ENCODE measurements at places on chromosomes 4 and X.

DNA sequence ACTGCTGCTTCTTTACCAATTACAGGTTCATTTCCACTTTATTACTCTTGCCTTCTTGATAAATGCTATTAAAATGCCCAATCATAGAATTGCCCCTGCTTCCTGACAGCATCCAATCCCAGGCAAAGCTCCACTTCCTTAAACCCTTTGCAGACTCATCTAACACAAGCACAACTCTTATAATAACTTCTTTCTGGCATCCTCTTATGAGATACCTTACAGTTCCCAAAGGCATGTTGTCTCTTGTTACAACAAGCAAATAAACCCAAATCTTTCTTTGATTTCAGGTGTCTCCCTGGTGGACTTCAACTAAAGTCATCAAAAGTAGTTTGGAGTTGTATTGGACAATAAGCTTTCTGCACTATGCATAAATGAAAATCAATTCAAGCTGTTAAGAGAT, 22.5 kb upstream of the ADH7 start:
- no peak for DNase-seq

GRCh38 chr4:126553248-126553647, 1079.5 kb upstream of the INTU start:
- DNase-seq: no peak

- DNase-seq: no peak
These were observed 9.1 kb upstream of the FGFR3 start for GRCh38 chr4:1783970-1784369.

DNA sequence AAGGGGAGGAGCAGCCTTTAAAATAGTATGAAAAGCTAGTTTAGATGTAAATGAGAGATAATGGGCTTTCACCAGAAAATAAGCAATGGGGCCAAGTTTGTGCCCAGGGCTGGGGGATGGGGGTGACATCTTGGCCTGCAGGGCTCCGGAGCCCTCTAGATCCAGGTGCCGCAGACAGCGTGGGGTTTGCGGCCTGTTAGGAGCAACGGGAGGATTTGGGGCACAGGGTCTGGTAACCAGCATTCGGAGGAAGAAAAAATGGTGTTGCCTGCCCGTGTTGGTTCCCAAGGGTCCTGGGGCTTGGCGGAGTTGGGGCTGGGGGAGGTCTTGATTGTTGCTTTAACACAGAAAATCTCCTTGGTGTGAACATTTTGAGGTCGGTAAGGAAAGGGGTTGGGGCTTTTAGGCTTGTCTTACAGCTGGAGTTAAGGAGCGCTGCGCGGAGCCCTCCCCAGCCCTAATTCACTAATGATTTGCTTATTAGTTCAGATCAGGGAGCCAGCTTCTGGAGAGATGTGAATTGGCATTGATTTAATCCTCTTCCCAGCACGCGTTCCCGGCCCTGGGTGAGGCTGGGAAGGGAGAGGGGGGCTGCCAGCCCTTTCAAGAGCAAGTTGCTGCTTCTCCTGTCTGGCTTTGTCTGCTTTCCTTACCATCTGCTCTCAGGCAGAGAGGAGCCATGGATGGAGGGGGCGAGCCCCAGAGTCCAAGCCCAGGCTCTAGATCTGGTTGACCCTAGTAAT, 443.4 kb downstream of the BCOR start:
- no peak for DNase-seq

DNA sequence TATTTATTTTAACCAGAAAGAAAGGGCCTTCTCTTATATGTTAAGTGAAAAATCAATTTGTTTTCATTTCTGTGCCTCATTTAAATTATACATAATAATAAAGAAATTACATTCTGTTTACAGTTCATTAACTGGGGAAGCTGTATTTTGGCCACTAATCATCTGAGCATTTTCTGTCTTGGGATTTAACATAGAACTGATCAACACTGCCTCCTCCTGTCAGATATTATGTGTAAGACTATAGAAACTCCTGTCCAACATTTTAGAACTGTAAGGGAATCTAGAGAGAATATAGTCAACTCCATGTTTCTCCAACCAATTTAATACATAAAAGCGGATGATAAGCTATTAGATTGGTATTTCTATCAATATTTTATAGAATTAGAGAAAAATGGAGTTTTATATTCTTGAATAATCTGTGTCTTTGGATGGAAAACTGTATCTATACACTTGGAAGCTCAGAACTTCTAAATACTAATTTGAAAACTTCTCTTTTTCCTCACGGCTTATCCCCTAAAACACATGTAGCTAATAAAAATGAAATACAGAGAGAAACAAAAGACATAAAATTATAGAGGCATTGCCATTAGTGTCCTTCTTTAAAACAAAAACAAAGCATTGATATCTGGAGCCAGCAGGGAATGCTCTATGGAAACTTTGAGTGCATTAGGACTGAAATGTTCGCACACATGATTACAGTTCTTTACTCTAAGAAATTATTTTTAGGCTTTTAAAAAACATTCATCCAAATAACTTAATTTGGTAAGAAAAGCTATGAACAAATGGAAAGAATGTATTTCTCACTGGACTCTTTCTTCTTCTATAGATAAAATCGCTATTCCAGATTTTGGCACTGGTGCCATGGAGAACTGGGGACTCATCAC, 33.1 kb downstream of the ENPEP start:
- DNase-seq: no peak

DNA sequence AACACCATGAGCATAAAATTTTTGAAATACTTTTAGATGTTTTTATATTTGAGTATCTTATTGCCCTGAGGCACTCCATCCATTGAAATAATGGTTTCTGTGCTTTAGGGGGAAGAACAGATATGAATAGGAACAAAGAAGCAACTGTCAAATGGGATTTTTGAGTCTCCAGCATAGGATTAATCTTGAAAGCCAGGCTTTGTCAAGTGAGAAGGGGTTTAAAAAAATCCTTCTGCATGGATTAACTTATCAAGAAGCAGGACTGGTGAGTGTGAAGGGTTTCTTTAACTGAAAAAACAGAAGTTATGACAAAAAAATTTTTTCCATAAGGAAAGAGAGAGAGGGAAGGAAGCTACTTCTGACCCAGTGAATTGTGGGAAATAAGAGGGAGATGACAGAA, 7.6 kb upstream of the NUDT9 start:
- DNase-seq: no peak

DNA sequence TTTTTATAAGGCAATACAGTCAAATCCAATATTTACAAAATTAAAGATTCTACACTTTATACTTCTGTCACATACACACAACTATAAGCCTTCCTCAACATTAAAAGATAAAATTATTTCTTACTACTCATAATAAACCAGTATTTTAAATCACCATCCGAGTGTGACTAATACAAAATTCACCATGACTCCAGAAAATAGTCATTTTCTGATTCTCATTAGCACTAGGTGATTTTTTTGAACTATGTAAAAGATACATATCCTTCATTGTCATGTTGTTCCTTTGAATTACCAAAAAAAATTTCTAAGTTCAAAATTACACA, 646 bp upstream of the SLC7A11 start:
- no peak for DNase-seq

- DNase-seq: no peak
These were observed 136.8 kb downstream of the TET2 start for GRCh38 chr4:105283501-105283900.

- DNase-seq: no peak
These were observed 51.8 kb downstream of the CHRDL1 start for GRCh38 chrX:110743679-110744340.

All from activated gamma-delta T cell treated with anti-CD3 and anti-CD28 coated beads, Interleukin-2, amount 50 U/mL, for 16 hours (primary cell).